ENCODE measurements at places on chromosomes 12 and 14.

- DNase-seq, result no peak
These were observed 227.2 kb downstream of the NPAS3 start for GRCh38 chr14:33165926-33166289.

- DNase-seq, result no peak
These were observed 144.0 kb upstream of the FBXO33 start for GRCh38 chr14:39576258-39576657.

GRCh38 chr14:55085060-55085660 lies 33.7 kb downstream of the MAPK1IP1L start:
- no peak for DNase-seq

GRCh38 chr12:75483431-75483830 lies 2.9 kb downstream of the GLIPR1 start:
- DNase-seq, result no peak

DNA sequence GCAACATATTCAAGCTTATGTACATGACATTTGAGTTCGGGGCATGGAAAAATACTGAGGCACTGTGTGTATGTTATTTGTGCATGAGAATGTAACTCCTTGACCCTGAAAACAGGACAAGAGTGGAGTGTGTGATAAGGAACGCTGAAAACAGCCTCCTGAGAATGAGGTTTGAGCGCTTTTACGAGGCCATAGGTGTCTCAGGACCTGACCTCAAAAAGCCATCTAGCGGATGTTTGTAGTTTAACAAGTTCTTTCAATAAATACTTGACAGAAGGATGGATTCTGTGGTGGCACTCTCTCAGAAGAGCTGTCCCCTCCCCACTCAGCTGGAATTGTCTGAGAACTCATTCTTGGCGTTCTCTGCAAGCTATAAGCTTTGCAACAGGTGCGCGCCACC lies 350.5 kb upstream of the TMTC1 start:
- no peak for DNase-seq

- DNase-seq, result no peak
These were observed 76.7 kb downstream of the ANO6 start for GRCh38 chr12:45292486-45293195.

GRCh38 chr12:72075401-72075800 lies 136.8 kb downstream of the TPH2 start:
- no peak for DNase-seq

DNA sequence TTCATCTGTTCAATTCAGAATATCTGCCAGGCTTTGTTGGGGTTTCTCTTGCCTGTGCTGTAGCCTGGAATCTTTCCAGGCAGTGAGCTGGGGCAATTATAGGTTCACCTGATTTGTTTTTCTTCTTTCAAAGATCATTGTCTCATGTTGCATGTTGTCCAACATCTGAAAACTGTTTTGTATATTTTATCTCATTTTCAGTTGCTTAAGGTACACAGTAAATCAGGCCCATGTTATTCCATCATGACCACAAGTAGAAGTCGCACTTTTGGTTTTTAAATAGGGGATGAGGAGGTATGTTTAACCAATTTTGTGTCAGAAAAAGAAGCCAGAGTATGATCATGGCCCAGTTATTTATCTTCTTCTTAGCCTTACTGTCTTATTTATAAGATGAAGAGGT lies 24.9 kb upstream of the FUT8 start:
- no peak for DNase-seq

GRCh38 chr14:53108292-53109104 lies 44.6 kb downstream of the DDHD1 start:
- no peak for DNase-seq

DNA sequence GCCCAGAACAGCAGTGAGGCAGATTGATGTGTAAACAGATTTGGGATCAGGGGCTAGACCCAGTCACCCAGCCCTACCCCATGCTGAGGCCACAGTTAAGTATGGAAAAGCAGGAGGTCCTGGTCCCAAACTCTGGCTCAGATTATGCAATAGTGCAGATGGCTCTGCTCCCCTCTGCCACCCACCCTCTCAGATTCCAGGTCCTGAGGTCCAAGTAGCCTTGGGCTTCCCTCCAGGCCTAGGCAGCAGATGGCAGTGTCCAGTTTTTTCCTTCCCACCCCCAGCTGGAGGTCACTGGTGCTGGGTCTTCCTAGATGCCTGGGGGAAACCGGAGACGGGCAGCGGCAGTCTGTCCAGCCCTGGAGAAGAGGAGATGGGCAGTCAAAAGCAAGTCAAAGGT lies 2.8 kb upstream of the DHH start:
- DNase-seq, result no peak

GRCh38 chr12:31929027-31929526 lies 30.1 kb upstream of the RESF1 start:
- no peak for DNase-seq

- DNase-seq, result no peak
These were observed 37.9 kb downstream of the PTPN21 start for GRCh38 chr14:88516861-88517357.

DNA sequence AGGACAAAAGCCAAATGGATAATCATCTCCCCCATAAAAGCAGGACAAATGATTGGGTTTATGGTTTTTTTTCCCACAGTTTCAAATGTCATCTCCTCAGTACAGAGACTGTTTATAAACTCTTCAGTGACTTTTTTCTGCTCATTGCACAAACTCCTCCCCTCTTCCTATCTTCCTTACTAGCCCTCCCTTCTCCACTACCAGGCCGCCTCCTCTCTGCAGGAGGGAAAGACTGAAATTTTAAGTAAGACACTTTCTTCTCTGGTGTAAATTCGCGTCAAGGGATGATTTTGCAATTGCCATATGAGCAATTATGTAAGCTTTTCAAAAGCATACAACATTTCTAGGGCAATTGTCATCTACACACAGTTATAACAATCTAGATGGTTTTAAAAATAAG lies 37.0 kb downstream of the BTG1 start:
- no peak for DNase-seq

DNA sequence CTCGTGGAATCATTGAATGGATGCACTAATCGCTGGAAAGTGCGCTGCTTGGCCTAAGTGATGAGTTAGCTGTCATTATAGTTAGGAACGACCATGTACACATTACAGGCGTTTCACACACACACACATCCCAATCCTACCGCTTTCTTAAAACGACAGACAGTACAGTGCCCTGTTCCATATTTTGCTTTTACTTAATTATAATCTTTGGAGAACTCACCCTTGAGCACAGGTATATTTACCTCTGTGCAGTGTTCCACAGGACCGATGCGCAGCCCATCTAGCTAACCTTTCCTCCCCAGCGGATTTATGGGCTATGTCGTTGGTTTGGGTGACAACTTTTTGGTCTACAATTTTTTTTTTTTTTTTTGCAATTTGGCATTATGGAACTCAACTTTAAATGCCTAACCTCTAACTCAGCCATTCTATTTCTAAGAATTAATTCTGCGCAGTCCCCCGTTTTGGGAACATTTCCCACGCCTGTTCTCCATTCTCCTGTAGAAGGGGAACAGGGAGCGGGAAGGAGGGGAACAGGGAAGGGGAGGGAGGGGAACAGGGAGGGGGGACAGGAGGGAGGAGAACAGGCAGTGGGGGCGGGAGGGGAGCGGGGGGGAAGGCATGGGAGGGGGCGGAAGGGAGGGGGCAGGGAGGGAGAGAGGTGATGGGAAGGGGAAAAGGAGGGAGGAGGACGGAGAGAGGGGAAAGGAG lies 663 bp upstream of the ULK1 start:
- no peak for DNase-seq

DNA sequence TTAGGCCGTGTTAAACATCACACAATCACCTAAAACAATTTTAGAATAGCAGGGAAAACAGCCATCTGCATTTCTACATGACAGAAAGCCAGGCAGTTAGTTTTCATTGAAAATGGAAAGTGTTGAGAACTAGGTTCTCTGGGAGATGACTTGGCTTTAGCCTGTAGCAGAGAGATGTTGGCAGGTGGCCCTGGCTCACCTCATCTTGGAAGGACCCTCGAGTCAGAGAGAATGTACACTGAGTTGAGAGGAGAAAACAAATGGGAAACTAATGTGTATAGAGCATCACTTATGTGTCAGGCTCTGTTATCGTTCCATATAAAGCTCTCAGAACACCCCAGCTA lies 51.9 kb downstream of the SUSD6 start:
- DNase-seq, result no peak

DNA sequence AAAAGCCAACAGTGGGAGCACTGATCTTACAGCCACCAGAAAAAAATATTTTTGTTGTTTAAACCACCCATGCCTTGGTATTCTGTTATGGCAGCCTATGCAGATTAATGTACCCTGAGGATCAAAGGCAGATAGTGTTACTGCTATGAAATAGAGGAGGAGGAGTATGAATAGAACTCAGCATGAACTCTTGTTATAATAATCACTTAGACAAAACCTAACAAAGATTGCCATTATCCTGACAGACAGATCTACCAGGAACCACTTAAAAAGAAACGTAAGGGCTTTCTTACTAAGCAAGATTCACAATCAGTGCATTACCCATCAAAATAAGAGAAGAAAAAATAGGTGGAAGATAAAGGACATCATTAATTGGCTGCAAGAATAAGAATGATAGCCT lies 558.3 kb downstream of the GALC start:
- DNase-seq, result no peak

DNA sequence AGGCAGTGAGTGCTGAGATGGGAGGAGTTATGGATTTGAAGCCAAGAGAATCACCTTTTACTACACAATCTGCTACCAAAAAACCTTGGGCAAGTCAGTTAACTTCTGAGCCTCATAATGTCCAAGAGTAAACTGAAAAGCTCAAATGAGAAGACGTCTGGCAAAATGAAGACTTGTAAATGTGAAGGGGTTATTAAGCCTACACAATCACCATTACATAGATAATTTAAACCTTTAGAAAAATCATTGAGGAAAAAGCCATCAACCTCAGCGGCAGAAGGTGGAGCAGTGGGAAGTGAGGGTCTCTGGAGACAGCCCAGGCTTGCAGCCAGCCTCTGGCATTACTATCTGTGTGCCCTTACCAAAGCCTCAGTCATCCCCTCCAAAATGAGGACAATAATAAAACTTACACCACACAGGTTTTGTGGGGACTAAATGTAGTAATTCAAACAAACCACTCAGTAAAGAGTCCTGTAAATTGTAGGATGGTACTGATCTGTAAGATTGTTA lies 50.5 kb upstream of the CCDC175 start:
- no peak for DNase-seq

GRCh38 chr12:89350630-89351488 lies 1.4 kb downstream of the DUSP6 start:
- DNase-seq, result no peak

DNA sequence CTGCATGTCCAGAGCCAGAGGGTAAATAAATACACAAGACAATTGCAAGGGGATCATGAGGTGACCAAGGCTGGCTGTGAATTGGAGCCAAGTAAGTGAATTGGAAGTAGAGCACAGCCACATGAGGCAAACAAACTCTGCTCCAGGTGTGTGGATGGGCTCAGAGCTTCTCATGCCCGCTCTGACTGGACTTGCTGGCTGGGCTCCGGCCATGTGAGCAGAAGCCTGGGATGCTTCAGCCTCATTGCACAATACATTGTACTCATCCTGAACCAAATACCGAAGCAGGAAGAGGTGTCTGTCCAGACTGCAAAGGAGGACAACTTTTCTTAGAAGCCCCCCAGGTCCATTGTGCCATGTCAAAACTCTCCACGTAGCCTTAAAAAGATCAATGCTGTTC lies 193.0 kb downstream of the TTC8 start:
- DNase-seq, result no peak

DNA sequence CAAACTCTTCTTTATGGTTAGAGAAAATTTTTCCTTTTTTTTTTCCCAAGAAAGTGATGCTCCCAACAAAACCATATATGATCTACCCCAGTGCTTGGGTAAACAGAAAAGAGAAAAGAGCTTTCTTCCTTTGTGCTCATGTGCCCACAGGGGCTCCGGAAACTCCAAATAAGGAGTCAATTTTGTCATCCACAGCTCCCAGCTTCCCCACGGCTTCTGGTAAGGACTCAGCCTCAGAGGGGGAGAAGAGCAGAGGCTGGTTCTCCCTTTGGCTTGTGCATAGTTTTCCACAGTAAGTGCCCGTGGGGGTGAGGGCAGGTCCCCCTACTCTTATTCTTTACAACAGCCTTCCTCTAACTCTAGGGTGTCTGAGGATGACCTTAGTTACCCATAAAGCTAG lies 13.3 kb upstream of the RGS6 start:
- no peak for DNase-seq

GRCh38 chr14:102584871-102585869 lies 7.3 kb upstream of the RCOR1 start:
- DNase-seq, result peak; percentile 76

DNA sequence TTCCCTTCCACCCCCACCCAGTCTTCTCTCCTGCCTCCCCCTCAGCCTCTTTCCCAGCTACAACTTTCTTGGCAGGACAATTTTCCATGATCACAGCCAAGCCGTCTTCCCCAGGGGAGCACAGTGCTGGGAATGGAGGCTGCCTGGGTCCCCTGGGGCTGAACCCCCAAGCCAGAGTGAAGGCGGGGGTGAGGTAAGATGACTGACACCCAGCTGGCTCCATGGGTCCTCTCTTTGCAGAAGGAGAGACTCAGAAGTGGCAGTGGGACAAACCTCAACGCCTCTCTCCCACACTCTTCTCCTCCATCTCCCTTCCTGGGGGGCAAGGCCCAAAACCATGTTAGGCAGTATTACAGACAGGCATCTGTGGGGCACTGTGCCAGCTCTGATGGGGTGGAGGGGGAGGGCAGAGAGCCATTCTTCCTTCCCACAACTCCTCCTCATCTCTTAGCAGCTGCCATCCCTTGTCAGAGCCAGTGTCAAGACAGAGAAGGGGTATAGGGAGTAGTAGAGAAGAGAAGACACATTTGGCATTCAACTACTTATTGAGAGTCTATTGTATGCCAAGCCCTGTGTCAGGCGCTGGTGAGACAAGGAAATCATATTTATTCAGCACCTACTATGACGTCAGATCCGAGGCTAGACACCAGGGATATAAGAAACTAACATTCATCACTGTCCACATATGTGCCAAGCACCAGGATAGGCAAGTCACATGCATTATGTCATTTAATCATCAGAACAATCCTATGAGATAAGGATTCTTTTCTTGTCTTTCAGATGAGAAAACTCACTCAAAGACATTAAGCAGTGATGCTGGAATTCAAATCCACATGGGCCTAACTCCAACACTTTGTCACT lies 3.6 kb downstream of the ITGA7 start:
- no peak for DNase-seq

- no peak for DNase-seq
These were observed 1.2 kb upstream of the LAG3 start for GRCh38 chr12:6771091-6771495.

DNA sequence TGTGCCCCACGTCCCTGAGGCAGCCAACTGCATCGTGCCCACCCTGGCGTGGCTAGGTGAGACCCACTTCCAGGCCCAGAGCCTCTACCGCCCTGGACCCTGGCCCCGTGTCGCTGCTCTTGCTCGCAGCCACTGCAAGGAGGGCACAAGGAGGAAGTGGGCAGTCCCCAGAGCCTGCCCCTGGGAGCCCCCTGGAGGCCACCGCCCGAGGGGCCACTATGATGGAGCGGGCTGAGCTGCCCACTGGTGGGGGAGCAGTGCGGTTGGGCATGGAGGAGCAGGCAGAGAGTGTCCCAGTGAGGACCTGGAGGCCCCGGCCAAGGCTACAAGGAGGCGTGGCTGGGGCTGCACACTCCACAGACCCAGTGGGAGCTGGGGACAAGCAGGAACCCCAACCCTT lies 323.6 kb downstream of the PCNX1 start:
- DNase-seq, result no peak

Measured in RWPE1 (cell line).